ENCODE measurements at places on chromosomes 13 and 19.

- DNase-seq, result no peak
Observed at GRCh38 chr13:51607165-51607564, 22.9 kb downstream of the WDFY2 start.

DNA sequence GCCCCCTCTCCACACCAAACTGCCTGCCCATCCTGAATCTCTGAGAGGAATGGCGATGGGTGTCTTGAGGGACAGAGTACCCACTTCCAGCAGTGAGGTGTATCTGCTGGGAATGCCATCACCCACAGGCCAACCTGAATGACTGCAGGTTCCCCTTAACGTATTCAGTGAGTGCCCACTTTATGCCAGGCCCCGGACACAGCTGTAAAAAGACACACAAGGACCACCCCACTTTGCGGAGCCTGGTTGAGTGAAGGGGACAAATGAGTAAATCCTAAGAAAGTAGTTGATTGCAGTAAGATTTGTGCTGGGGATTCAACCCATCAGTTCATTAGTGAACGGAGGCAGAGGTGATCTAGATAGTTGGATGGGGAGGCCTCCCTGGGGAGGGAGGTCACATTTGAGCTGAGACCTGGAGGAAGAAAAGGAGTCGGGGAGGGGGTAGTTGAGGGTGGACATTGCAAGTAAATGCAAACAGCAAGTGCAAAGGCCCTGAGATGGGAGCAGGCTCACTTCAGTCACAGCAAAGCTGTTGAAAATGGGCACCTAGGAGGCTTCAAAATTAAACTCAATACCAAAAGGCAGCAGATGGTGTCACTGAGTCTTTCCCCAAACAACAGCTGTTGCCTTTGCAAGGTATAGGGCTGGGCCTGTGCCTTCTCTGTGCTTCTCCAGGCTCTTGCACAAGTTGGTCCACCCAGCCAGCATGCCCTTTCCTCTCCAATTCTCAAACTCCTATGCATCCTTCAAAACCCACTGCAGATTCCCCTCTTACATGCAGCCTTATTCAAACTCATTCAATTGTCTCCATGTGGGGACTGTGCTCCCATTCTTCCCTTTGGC lies 4.3 kb downstream of the GDF15 start:
- DNase-seq, result no peak

- no peak for DNase-seq
Observed at GRCh38 chr13:20348645-20349408, 116.7 kb upstream of the GJB6 start.

DNA sequence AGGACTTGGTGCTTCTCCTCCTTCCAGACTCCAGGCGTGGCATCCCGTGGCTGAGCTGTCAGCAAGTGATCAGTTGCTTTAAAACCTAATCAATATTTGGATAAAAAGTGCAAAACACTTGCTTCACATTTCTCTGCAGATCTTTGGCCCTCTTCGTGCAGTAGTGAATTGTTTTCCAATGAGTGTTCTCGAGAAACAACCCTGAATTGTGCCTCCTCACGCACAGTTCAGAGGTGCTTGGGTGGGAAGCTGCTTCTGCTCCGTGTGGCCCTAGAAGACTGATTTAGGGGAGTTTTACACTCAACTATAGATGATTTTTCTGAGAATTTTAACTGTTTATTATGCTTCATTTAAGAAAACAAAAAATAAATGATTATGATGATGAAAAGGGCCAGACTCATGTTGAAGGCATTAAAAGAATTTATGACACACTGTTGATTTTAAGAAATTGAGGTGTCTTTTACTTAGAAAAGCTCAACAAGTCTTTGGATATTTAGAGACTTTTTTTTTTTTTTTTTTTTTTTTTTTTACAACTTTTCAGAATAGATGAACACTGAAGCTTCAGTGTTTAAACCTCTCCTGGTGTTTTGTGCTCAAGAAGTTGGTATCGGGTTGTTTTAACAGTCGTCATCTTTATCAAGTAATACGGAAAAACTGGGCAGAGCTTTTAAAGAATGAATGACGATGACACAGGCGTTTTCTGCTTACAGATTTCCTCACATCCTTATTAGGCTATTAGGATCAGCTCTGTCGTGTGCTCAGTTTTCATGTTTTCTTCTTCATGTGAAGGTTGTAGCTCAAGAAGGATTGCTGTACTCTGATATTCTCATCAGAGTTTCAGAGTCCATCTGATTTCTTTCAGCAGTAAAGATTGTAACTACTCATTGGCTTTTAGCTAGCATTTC lies 39.5 kb upstream of the TEX29 start:
- no peak for DNase-seq

DNA sequence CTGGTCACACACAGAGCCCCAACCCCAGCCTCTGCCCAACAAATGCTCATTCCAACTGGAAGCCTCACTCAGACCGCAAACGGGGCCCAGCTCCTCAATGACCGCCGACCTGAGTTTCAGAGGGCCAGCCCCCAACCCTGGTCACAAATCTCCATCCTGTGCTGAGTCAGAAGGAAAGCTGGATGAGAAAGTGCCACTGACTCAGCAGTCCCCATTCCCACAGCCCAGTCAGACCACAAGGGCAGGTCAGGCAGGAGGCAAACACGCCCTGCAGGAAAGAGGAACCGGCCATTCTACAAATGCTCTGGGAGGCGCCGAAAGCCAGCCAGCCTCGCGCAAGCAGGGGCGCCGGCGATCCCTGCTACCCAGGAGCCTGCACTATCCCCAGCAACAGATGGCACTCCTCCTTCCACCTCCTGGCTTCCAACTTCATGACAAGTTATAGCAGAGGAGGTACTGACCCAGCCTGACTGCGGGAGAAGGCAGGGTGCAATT lies 14.1 kb upstream of the PRKD2 start:
- DNase-seq, result peak; percentile 47

DNA sequence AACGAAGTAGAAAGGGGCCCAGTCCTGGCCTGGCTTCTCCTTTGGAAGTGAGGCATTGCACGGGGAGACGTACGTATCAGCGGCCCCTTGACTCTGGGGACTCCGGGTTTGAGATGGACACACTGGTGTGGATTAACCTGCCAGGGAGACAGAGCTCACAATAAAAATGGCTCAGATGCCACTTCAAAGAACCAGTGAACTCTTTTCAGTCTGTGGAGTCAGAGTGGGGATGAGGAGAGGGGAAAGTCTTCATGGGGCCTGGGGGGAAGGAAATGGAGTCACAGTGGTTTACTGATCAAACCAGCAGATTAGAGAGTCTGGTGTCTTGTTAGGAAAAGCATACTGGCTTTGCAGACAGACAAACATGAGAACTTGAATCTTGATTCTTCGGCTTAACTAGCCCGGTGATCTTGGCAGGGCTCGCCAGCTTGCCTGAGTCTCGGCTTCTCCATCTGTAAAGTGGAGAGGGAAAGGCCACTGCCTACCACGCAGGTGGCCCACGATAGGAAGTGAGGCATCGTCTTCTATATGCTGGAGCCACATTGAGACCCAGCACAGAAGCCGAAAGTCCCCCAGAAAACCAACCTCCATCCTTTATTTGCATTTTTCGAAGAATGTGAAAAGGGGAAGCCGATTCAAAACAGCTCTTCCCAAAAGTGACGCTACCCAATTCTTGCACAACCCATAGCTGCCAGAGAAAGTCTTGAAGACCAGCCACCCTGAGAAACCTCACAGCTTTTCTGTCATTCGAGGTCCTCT lies at the start of gene FFAR1:
TSS of gene FFAR1 (plus strand) at position 732 of the 759 bp plus-strand sequence. CDS start 3,650 bp downstream, outside the sequence.
- DNase-seq, result no peak

GRCh38 chr13:51844862-51845573 lies at the start of gene TMEM272:
TMEM272 (minus strand) TSS chr13:51845177; CDS start chr13:51838530, 6,647 bp downstream.
- no peak for DNase-seq

DNA sequence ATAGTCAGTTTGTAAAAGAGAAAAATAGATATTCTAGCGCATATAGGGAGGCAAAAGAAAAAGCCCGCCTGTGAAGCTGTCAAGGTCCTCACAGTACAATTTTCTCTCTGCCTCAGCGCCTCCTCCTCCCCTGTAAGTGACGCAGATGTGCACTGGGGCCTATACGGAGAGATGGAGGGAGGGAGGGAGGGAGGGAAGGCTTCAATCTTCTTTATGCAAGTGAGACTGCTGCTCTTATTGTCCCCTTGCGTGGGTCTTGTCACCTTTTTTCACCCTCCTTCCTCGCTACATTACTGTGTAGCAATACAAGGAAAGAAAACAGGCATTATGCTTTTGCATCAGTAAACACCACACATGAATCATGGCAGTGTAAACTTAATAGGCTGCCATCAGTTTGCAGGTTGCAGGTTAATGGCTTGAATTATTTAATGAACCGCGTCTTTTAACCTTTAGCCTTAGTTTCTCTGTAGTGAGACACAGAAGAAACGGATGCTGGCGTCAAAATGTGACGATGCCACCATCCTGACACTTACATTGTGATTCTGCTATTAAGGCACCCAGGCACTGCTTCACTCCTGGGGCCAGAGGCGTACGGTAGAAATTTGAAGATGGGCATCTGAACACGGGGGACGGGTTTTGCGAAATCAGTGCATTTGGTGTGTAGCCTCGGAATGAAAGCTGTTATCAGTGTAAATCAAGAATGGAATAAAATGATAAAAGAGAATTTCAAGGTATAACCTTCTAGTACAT lies at the start of gene KLHL1:
TSS of gene KLHL1 (minus strand) at position 97 of the 750 bp plus-strand sequence. CDS start 753 bp downstream, outside the sequence.
- no peak for DNase-seq

- DNase-seq, result no peak
Observed at GRCh38 chr19:39906283-39906682, 28.2 kb downstream of the FCGBP start.

GRCh38 chr13:80224468-80224867 lies 116.5 kb downstream of the SPRY2 start:
- DNase-seq, result no peak

DNA sequence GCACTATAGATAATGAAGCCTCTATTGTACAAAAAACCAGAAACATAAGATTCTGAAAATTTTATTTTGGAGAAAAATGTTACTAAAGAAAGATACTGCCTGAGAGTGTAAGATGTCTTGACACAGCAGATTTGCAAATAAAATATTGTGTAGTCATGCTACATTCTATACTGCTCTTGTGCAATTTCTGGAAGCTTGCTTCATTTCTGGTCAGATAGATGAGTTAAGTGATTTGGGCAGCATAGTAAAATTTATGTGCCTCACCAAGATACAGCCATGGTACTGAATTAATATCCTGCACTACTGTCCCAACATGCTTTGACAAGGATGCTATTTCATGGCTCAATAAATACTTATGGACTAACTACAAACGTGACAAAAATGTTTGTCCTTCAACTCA lies 55.1 kb upstream of the STARD13 start:
- DNase-seq, result no peak

DNA sequence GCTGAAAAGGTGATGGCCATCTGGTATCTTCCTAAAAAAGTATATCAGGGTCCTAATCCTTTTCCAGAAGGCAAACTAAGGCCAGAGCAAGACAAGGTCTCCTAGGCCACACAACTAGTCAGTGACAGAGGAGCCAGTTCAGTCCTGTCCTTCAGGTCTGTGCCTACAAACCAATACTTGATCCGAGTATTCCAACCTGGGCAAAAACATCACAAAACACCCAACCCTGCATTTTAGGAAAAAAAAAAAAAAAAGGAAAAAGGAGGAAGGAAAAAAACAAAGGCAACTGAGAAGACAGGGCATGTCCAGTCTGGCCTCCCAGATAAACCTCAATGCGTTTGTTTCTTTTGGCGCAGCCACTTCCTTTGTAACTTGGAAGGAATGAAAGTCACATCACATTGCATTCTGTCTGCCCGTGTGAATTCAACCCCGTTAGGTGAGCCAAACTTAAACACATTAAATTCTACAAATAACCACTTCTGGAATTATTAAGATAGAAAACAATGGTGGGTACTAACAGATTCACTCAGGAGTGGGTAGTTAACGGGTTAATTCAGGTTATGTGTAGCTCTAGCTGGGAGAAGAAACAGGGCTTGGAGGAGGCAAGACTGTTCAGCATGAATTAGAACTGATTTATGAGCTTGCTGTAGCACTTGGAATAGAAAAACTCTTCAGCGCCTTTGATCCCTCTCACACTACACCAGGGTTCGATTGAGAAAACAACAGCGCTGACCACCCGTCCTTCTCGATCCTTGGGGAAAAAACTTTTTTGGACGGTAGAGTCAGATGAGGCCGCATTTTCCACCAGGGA lies 43.0 kb upstream of the HNRNPA1L2 start:
- DNase-seq, result no peak

- no peak for DNase-seq
Observed at GRCh38 chr13:39867807-39868206, 212.3 kb downstream of the COG6 start.

GRCh38 chr13:37306778-37307544 lies 201.5 kb upstream of the CSNK1A1L start:
- no peak for DNase-seq

- no peak for DNase-seq
Observed at GRCh38 chr19:48745208-48745995, 1.3 kb downstream of the IZUMO1 start.

GRCh38 chr19:23558541-23558940 lies 128.5 kb downstream of the ZNF675 start:
- DNase-seq, result no peak

DNA sequence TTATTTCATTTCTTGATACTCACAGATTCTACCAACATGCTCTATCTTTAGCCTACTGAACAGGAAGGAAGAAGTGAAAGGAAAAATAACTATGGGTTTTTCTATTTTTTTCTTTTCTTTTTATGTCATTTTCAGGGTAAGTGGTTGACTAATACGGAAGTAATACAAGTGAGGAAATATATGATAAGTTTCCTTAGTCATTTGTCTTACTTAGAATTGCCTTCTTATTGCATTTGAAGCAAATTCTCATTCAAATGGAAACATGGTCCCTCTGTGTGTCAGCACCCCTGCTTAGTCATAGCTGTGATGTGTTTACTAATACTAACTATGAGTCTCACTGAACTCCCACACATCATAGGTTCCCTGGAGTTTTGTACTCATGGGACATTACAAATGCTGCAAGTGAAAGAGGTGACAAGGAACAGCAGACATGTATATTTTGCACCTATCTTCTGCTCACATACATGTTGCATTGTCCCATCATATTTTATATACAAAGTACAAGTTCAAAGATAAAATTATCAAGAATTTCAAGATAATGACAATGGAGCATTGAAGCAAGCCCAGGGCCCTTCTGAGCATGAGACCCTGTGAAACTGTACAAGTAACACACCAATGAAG lies 60.1 kb downstream of the DCT start:
- no peak for DNase-seq

- peak; percentile 76 for DNase-seq
Observed at GRCh38 chr19:55493052-55493644, 4.9 kb downstream of the SSC5D start.

DNA sequence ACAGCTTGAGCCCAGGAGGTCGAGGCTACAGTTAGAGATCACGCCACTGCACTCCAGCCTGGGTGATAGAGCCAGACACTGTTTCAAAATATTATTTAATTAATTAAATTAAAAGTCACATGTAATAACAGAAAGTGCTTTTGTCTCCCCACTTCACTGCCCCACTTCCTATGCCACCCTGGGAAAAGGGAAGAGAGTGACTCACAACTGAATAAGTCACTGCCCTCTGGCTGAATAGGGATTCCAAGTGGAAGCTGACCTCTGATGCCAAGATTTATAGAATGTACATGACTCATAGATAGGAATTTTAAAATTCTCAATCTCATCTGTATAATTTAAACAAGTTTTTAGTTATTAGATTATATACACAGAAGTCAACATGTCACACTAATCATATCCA lies 22.2 kb upstream of the ERVV-1 start:
- no peak for DNase-seq

Data from left hindlimb (tissue), 1 donor.